ENCODE measurements at places on chromosomes 1 and 21.

DNA sequence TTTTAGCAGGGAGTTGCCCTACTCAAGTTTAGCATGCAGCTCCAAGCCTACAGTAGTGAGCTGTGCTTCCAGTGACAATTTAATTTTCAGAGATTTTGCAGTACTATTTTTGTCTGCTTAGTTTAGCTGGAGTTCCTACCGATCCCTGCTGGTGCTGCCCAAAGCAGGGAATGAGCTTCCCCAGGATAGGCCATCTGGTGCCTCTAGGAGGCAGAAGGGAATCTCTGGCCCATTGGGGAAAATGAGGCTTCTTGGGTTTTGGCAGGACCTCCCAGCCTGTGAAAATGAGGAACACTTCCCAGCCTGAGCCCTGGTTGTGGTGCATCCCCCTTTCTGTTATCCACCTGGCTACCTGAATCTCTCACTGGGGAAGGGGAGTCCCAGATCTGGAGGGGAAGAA is 149.2 kb downstream of the RASAL2 start:
- DNase-seq: no peak

DNA sequence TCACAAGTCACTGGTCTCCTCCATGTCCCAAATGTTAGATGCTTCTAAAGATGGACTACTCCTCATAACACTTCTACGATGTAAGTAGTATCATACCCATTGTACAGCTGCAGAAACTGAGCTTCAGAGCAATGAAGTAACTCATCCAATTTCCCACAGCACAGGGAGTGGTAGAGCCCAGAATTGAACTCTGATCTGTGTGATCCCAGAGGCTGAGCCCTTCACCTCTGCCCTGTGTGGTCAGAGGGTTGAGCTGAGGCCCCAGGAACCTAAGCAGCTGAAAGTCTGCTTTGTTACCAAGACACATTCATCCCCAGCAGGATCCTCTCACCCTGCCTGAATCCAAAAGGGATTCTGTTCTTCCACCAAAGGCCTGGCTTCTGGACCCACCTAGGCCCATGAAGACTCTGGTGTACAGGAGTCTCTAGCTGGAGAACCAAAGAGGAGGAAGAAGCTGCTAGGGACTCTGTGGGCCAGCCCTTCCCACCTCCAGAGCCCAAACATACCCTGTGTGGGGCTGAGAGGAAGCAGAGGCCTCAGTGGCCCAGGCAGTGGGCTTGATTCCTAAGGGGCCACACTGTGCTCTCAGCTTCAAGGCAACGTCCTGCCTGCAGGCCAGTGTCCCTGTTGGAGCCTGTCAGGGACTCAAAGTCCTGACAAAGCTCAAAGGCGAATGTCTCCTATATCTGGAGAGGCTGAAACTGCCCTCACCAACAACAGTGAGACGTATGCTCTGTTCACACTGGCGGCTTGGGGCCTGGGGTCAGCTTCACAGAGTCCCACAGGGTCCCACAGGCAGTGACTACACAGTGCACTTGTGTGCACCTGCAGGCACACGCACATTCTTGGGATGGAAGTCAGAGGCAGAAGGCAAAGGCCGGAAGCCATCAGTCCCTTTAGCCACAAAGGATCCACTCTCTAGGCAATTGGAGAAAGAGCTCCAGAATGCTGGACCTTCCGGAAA is 40.4 kb upstream of the SLC30A1 start:
- DNase-seq: no peak

GRCh38 chr1:3993619-3994375 is 93.7 kb upstream of the C1orf174 start:
- no peak for DNase-seq

DNA sequence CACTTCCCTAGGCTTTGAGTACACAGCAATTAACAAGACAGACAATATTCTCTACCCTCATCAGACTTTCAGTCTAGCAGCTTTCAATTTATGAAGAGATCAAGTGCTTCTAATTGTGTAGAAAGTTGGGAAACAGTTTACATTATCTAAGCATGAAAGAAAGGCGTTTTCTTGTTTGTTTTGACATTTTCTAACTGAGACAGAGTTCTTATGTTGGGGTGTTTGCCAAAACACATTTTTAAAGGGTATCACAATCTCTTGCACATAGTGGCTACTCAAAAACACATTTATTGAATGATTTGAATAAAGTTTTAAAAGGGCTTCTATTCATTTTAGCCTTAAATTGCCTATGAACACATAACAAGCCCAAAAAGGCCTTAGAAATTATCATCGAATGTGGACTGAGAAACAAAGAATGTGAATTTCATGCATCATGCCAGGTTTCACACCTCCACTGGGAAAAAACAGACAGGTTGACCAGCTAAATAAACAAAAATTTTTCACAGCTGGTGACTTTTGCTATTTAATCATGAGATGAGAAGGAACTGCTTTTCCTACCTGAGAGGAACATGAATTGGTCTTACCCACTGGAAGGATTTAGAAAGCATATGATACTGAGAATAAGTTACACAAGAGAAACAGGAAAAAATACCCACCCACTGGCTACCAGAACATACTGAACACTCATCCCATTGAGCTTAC is 394.5 kb upstream of the PKN2 start:
- DNase-seq: no peak

DNA sequence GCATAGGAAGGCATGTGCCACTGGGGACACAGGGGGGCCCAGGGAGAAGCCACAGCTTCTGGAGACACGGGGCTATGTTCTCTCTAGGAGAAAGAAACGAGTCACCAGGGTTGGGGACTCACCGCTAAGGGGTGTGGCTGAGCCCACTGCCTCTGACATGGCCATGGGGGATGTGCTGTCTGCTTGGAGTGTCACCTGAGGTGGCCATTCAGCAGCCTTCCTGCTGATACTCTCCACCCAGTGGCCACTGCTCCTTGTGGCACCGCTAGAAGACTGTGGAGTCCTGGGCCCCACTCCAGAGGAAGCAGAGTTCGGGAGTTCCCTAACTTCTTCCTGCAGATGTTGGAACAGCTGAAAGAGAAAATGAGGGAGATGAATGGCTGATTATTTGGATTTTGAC is 91.2 kb upstream of the SLC45A1 start:
- no peak for DNase-seq

- peak; percentile 1 for DNase-seq
These were observed 1048.1 kb downstream of the BRINP3 start for GRCh38 chr1:189429610-189430009.

DNA sequence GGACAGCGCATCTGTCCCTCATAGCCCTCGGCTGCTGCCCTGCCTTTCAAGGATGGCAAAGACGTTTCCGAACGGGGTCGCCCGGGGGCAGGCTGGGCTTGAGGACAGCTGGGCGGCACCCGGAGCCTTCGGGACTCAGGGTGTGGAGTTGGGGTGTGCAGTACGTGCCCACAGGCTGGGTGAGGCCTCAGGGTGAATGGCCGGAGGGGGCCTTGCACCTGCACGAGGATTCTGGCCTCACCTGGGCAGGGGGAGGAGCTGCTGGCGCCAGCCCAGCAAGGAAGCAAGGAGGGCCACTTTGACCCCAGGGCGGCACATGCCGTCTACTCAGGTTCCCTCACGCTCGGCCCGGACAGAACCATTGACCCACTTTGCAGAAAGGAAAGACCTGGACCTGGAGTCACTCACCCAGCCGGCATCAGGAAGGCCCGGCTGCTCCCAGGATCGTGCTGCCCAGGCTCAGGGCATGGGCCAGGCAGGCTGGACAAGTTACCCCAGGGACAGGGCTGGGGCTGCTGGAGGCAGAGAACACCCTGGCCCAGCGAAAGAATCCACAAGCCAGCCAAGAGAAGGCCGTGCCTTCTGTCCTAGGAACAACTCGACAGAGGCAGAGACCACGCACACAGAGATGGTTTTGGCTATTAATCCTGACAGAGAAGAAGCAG is 65.1 kb upstream of the TTC34 start:
- no peak for DNase-seq

DNA sequence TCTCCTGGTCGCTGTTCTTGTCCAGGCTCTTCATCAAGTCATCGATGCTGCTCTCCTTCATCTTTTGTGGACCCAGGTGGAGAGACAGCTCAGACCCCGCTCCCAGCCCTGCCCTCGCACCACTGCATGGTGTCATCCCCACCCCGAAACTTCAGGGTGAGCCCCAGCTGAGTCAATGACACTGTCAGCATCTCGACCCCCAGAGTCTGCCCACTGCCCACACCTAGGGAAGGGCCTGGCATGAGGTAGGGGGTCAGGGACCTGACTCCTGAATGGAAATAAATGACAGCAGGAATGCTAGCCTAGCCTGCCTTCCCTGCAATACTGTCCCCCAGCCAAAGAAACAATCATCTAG is 1.6 kb upstream of the S100A6 start:
- DNase-seq: no peak

Data from mesenchymal stem cell (in vitro differentiated cells and primary cell).